Foreskin keratinocyte (primary cell): ENCODE measurements at places on chromosomes 16 and 17. TPM values are rescaled to one million over a fixed set of nuclear protein-coding genes. Genes with fewer than 3 reads are reported as not detected.

GRCh38 chr16:58510097-58510775 lies 5.1 kb upstream of the SETD6 start:
- no peak for DNase-seq

DNA sequence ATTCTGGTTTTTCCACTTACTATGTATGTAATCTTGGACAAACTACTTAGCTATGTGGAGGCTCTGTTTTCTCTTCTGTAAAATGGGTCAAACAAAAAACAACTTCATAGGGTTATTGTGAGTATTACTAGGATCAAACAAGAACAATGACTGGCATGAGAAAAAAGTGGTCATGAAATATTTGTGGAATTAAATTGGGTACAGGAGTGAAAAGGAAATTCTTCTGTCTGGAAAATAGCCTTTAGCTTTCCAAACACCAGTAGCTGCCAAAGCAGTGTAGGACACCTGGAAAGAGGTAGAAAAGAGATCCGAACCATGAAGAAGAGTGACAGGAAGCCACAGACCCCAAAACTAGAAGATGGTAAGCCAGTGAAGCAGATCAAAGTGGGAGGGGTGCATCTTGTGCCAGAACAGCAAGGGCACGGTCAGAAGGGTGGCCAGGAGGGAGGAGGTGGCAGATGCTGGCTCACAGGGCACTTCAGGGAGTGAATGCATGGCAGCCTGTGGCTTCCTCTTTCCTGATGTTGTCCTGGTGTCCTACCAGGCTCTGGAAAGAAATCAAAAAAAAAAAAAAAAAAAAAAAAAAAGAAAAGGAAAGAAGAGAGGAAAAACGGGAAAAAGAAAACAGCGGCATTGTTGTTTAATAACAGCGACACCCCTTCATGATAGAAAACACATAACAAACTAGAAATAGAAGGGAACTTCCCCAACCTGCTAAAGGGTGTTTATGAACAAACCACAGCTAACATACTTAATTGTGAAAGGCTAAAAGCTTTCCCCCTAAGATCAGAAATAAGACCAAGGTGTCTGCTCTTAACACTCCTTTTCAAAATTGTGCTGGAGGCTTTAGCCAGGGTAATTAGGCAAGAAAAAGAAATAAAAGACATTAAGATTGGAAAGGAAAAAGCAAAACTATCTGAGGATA lies 67.9 kb downstream of the PCTP start:
- DNase-seq = no peak

DNA sequence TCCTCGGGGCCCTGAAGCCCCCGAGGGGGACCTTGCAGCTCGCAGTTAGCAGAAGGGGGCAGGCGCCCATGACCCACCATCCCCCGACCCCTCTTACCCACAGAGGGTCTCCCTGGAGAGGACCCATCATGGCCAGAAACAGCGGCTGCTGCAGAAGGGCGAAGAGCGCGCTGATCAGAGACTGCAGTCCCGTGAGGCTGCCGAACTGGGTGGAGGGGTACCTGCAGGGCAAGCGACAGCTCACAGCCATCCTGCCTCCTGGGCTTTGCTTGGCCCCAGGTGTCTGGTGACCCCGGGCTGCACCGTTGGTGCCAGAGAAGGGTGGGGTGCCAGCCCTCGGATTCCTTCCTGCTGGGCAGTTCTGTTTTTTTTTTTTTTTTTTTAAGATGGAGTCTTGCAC lies 13.9 kb upstream of the PITPNA start:
- DNase-seq = no peak

DNA sequence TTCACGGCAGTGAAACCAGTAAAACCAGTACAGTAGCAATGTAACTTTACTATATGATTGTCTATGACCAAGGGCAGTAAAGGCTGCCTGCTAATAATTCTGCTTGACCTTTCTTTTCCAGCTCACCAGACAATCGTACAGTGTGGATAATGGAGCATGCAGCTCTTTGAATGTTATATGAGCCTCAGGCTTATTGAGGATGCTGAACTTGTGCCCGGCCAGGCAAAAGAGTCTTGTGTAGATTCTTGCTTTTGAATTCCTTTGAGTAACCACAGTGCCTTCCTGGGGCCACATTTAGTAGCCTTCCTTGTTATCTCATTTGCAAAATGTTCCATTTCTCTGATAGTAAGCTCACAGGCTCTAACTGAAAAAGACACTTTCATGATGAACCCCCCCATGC lies 131.8 kb downstream of the CDH11 start:
- no peak for DNase-seq

DNA sequence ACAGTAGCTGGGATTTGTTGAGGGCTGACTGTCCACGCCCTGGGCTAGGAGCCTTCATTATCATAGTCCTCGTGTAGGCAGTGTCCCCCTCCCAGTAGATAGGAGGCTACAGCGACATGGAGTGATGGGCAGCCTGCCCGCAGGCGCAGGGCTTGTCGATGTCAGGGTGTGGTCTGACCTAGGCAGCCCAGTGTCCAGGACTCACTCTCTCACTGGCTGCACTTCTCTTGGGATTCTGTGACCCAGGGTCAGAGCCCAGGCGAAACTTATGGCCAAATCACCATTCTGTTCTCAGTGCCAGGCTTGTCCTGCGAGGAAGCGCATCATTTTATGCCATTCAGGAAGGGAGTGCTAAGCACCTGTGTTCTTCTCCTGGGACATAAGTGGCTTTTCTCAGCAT lies 32.6 kb downstream of the SHISA6 start:
- DNase-seq = no peak

DNA sequence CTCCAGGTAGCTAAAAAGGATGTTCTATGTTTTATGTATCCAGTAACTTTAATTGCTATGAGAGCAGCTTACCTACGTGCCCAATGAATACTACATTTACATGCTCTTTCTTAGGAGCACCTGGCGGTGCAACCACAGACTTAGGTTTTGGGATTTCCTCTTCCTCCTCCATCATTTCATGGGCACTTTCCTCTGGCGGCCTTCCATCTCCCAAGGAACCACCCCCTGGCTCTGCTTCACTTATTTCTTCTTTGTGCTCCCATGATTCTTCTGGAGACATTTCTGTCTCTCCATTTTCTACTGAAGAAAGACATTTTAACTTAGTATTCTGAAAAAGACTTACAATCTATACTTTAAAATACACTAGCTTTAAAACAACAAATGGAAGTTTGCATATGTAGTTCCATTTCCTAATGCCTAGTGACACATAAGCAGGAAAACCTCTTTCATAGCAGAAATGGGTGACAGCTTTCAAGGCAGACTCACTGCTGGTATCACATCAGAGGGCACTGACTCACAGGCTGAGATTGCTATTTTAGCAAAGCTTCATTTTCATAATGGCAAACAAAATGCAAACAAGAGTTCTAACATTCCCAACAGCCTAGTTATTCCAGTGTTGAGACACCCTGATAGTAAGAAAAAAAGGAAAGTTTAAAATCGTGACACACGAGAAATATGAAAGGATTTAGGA lies 19.1 kb downstream of the GSPT1 start:
- DNase-seq = peak; percentile 37

The SLC16A6 gene
- not detected in 2 replicates for polyA plus RNA-seq

The SLC12A3 gene
- 0.03 TPM in 1 of 2 replicates, not detected in the other for polyA plus RNA-seq
